ENCODE measurements at places on chromosomes 5 and 9.

DNA sequence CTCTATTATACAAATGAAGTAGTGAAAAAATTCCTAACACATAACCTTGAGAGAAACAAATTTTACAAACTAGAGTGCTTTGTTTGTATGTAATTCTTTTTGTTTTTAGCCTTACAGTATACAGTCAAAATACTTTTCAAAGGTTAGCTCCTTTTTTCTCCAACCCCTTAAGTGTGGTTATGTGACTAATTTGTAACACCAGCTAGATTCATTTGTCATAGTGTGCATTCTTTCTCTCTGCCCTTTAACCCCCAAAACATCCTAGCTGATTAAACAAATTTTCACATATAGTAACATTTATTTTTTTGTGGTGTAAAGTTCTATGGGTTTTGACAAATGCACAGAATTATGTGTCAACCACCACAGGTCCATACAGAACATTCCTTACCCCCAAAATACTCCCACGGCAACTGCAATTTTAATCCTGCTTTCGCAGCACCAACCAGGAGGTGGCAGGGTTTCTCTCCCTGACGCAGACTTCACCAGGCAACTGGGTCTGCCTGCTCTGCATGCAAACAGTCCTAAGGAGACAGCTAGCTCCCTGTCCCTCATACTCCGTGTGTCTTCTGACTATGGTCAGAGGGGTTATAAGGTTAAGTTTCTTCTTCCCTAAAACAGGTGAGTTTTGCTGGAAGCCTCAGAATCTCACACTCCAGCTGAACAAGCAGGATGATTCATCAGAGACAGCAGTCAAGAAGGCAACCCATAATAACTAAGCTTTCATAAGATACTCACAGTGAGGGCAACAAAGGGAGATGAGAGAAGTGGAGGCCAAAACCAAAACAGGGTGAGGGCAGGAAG lies 44.5 kb upstream of the NR5A1 start:
- no peak for DNase-seq

- no peak for DNase-seq
Observed at GRCh38 chr5:66757834-66758371, 161.7 kb downstream of the MAST4 start.

DNA sequence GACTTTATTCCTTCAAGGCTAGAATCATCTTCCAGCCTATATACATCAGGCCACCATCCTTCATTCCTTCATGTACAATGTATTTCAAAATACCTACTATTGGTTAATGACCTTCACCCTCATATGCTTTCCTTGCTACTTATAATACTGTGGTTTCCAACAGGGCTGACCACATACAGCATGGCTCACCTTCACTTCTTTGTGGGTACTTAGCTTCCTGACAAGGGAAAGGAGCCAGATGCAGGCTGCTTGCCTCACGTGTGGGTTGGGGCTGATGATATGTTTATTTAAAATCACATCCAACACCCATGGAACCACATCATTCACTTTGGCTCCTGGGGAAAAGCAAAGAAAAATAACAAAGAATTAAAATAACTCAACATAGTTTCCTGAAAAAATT lies 63.9 kb upstream of the OR2K2 start:
- no peak for DNase-seq

DNA sequence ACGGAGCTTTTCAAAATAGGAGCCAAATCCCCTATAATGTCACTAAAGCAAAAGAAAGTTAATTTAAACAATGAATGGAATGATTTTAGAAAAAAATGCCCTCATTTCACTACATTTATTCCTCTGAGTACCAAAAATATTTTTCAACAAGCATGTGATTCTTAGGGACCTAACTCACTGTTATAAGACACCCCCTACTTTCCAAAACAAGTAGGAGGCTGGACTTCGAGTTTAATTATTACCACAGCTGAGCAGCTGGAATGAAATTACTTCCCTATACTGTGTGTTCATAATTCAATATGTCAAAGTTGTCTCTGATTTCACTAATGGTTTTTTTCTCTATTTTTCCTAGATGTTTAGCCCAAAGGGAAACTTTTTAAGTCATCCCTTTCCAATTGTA lies 61.6 kb downstream of the SAXO1 start:
- no peak for DNase-seq

DNA sequence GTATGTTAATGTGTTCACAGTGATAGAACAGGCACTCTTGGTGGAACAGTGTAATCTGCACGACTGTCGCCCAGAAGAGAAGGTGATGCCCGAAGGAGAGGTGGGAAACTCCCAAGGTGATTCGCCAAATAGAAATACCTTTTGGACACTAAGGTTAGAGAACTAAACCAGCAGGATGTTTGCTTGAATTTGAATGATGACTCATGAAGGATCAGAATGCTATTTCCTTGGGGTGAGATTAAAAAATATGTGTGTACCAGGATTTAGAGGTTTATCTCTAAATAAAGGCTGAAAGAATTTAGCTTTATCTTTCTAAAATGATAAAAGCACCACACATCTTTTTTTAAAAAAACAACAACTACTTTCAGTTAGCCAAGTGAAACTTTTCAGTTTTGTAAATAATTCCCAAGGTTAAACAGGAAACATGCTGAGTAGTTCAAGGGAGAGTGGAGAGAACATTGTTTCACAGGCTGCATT lies 297.4 kb upstream of the TAS2R1 start:
- DNase-seq, result no peak

GRCh38 chr5:157511651-157512644 lies 51.9 kb downstream of the NIPAL4 start:
- peak; percentile 99 for DNase-seq

DNA sequence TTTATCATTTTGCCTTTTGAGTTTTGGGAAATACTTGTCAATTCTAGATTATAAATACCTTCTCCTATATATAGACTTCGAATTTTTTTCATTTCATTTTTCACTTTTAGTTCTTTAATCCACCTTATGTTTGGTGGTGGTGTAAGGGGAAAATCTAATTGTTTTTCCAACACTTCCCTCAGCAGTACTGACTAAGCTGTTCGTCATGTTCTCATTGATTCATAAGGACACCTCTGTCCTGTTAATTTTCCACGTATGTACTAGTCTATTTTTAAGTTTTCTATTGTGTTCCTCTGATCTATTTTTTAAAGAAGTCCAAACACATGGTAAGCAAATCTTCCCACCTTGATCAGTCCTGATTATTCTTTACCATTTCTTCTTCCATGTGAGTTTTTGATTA lies 254.2 kb downstream of the SYK start:
- DNase-seq, result no peak

DNA sequence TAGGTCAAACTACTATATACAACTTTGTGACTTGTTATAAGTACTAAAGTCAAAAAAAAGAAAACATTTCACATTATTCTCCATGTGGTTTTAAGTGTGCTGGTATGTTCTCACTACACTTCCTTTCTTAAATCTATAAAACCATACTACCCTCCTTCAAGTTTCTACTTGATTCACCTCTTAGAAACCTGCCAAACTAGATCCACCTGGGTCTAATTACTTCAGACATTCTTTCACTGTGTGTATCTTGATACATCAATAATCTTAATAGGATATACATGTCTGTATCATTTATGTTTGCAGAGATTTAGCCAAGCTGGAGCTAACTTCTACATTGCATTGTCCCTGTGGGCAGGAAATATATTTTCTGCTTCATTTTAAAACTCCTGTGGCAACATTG lies 1012.6 kb downstream of the EFNA5 start:
- DNase-seq, result no peak

DNA sequence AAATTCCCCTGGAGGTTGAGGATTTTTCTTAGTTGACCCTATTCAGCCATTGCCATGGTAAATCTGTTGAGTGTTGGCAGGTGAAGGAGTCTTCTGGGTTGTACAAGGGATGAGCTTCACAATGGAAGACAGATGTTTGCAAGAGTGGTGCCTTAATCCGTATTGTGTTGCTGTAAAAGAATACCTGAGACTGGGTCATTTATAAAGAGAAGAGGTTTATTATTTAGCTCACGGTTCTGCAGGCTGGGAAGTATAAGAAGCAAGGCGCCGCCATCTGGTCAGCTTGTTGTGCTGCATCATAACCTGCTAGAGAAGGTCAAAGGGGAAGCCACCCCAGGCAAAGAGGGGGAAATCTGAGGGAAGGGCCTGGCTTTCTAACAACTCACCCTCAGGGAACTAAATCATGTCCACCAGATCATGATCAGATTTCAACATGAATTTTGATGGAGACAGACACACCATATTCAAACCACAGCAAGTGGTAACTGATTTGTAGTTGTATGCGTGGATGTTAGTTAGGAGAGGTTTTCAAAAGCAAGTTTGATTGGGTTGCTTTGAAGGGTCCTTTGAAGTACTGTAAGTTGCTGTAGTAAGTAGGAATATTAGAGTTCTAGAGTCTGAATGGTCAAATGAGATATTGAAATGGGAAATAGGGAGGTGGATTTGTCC lies 2.5 kb downstream of the TNPO1 start:
- peak; percentile 78 for DNase-seq

GRCh38 chr5:61800450-61800849 lies 468.4 kb downstream of the ZSWIM6 start:
- no peak for DNase-seq

GRCh38 chr5:122773619-122774018 lies 1.3 kb upstream of the SNX2 start:
- no peak for DNase-seq

DNA sequence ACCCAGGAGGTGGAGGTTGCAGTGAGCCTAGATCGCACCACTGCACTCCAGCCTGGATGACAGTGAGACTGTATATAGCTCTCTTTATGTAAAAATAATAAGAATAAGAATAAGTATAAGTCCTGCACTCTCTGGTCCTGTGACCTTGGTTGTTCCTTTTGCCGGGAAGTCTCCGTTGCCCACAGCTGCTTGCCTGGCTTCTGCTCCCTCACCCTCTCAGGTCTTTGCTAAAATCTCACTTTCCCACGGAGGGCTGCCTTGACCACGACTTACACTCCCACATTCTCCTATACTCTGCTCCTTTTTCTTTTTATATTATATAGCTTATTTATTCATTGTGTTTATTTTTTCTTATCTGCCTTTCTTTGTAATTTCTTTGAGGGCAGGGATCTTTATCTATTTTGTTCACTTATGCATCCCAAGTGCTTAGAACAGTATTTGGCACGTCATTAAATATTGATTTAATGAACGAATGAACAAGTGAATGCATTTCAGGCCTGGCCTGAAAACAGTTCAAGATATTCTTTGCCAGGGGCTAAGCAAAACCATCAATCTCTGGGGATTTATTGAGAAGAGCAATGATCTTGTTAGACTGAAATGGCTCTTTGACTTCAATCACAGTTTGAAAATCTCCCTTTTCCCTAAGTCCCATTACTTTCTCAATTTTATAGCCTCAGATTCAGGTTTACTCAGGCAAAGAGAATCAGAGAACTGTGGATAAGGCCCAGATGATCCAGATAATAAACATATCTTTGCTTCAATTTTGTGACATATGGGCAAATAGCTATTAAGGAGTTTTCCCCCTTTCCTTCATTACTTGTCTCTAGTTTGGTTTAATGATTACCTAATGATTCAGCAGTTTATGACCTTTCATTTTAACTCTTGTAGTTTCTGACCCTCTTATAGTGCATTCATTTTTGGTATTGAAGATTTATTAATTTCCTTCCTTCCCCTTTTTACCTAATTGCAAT lies 60.8 kb upstream of the TMC1 start:
- DNase-seq, result no peak

DNA sequence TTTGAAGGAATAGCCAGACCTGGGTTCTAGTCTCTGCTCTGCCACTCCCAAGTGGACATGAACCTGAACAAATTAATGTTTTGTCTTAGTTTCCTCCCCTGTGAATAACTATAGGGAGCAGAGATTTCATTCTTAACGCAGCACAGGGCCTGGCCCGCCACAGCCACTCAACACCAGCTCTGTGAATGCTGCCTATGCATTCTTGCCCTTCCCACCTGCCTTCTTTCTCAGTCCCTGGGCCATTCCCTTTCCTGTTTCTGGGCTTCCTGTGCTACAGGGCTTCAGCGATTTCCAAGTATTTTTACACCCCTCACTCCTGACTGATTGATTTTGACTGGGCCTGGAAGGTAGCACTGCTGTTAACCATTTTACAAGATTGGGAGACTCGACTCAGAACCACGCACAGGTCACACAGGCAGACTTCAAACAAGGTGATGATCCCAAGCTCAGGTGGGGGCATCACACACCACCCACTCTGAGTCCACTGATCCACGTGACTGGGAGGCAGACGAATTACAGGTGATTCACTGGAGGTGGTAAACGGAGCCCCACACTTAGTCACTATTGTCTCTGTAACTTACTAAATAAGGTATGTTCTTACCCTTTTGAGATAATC lies 21.4 kb downstream of the PTPN3 start:
- no peak for DNase-seq

GRCh38 chr9:72390907-72391306 lies 25.9 kb upstream of the ZFAND5 start:
- no peak for DNase-seq

DNA sequence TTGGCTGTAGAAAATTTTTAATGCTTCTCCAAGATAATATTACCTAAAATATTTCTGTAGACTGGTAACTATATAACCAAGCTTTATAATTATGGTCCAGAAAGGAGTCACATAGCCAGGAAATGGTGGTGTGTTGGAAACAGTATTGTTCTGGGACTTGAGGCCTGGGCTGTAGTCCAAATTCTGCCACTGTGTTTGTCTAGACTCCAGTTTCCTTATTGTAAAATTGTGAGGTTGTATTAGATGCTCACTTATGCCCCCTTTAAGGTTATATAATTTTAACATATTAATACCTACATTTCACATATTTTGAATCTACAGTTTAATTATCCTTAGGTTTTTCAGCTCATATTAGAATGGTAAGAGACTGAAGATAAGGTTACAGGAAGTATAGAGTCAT lies 42.4 kb downstream of the STX17 start:
- no peak for DNase-seq

DNA sequence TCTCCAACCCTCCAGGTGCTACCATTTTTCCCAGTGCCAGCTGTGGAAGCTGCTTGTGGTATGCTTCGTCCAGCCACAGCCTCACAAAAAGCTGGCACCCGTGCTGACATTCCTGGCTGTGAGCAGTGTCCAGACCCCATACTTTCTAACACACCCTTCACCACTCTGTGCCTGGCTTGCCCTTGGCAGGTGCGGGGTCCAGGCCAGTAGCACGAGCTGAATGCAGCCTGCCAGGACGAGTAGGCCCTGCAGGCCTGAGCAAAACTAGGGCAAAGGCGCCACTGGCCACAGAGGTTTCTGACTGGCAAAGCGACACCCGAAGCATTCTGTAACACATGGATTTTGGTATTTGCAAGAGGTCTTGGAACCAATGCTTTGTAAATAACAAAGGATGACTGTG lies 26.0 kb upstream of the GHR start:
- no peak for DNase-seq

- no peak for DNase-seq
Observed at GRCh38 chr5:142748132-142748531, 22.0 kb upstream of the ARHGAP26 start.

- no peak for DNase-seq
Observed at GRCh38 chr5:54446379-54446732, 9.1 kb upstream of the HSPB3 start.

- DNase-seq, result peak; percentile 58
Observed at GRCh38 chr9:129547869-129548570, 72.9 kb downstream of the C9orf50 start.

- DNase-seq, result no peak
Observed at GRCh38 chr5:134541736-134542376, 16.4 kb downstream of the JADE2 start.

Measured in sigmoid colon (tissue), 7 donors.